Stimulated activated CD4-positive, alpha-beta T cell treated with anti-CD3 and anti-CD28 coated beads, Interleukin-15, amount 100 ng/mL, for 1 hour (primary cell): ENCODE measurements at places on chromosomes 1 and 21.

DNA sequence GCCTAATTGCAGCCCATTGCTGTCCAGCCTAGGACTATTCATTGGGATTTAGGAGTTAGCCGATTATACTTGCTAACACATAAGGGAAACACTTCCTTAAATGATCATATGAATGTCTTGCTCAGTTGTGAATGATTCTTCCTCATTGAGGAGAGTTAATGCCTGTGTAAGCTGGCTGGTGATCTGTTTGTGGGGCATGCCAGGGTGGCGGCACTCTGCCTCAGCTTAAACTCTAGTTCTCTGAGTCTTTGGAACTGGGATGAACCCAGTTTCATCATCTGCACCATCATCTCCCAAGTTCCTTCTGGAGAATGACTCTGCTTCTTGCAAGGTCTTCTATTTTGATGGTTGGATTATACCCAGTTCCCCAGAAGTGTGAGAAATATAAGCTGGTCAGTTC lies 23.9 kb upstream of the SLAMF6 start:
- no peak for DNase-seq

- no peak for DNase-seq
Observed at GRCh38 chr1:85461216-85461918, 3.6 kb downstream of the DDAH1 start.

GRCh38 chr1:177811429-177811828 lies 158.4 kb downstream of the SEC16B start:
- no peak for DNase-seq

DNA sequence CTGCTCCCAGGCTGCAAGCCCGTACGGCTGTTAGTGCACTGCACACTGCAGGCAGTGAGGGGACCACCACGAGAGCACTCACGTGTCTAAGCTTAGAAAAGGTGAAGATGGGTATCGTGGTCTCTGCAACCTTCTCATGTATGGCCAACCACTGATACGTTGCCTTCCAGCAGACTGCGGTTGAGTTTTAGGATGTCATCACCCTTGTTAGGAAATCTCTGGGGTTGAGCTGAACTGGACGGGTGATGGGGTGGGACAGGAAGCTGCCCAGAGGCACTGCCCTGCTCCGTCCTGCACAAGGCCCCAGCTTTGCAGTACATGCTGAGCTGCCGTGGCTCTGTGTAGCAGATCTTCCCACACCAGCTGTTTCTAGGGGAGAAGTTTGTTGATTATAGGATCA lies 43.3 kb downstream of the FAAP20 start:
- no peak for DNase-seq

DNA sequence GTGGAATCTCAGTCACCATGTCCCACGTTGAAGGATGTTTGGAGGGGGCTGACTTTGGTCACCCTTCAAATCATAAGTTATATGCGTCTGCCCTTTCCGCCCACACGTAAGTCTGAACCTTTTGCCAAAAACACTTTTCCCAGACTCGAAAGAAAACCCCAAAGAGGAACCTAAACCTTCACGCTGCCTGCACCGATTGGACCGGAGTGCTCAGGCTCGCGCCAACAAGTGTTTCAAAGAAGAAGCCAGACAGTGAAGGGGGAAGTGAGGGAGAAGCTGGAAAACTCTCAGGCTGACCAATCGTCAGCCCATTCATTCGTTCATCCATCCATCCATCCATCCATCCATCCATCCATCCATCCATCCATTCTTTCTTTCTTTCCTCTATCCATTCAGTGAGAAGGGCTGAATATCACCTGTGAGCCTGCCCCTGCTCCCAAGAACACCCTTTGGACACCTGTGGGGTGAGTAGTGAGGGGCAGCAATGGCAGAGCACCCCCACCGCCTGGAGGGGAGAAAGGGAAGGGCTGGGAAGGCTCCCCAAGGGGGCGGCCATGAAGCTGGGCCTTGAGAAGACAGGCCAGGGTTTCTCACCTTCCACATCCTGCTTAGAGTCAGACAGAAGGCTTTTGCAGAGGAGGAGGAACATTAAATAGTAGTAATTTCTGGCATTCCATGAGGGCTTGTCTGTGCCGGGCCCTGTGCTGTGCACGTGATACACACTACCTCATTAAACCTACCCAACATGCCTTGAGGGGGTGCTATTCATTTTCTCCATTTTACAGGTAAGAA lies 27.1 kb upstream of the RUNX3 start:
- DNase-seq = no peak

DNA sequence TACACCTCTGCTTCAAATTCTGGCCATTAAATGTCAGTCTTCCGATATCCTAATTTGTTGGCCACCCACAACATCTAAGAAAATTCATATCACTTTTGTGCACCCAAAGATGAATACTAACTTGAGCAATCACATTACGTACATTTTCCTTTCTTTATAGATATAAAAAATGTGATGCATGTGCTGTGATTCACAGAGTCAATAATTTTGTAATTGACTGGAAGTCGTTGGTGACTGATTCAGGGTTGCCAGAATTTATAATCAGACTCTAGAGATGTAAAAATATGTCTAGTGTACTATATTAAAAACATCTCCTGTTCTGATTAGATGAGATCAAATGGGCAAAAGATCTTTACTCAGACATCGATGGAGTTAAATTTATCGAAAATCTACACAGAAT lies 150.0 kb upstream of the KCTD3 start:
- no peak for DNase-seq

GRCh38 chr1:100581096-100581705 lies 43.3 kb downstream of the GPR88 start:
- DNase-seq = no peak

GRCh38 chr1:25245809-25246599 lies 1.2 kb downstream of the RSRP1 start:
- no peak for DNase-seq

DNA sequence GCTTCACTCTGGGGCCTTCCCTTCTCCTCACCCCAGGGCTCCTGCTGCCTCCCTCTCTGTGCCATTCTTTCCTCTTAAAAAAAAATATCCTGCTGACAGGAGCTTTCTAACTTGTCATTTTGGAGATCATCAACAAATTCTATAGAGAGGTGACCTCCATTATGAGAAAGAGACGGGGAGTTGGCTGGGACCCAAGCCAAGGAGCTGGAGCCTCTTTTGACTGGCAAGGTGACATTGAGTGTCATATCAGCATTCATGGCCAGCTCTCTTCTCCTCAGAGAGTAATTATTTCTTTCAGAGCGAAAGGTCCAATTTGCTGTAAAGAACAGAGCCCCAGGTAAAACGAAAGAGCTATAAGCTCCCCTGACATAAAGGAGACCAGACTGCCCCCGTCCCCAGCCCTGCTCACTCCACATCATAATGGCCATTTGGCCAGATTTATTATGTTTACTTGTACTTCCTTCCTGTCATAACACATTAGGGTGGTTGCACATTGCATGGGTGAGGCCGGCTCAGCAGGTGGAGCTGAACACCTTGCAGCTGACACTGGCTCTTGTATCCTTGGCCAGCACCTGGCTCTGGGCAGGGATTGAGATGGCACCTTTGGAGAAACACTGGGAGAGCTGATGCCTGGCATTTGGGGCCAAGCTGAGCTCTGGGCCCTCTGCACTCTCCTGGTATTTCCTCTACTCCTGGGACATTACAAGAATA lies 404.0 kb upstream of the VAMP3 start:
- no peak for DNase-seq

GRCh38 chr1:51520700-51521248 lies 1.7 kb upstream of the EPS15 start:
- no peak for DNase-seq

DNA sequence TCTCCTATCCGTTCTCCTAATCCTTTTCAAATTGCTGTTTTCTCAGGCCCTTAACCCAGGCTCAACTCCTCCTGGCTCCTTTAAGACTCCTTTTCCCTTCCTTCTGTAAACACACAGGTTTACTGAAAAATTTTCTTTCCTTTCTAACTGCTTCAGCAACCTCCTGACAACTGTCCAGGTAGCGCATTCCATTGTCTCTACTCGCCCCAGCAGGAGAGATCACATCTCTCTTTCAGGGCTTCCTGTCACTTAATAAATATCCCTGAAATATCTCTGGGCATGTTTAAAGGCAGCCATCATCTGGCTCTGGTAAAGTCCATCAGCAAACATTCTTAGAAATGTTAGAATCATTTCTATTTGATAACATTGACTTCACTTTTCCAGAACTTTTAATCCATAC lies 211.2 kb upstream of the PTBP2 start:
- no peak for DNase-seq

- DNase-seq = no peak
Observed at GRCh38 chr1:224432672-224433040, 1.9 kb downstream of the WDR26 start.

DNA sequence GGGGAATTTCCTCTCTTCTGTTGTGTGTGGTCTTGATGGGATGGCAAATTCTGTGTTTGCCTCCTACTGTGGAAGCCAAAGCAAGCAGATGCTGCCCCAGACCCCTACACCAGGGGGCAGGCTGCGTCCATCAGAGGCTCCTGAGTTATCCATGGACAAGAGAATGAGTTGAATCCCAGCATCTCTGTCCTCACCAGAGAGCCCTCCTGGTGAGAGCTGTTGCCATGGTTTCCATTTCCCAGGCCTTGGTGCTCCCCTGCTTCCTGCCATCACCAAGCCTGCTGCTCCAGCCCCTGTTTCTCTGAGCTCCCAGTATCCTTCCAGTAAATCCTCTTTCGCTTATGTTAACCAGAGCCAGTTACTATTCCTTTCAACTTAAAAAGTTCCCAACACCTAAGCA lies 20.4 kb upstream of the GNG12 start:
- DNase-seq = no peak

DNA sequence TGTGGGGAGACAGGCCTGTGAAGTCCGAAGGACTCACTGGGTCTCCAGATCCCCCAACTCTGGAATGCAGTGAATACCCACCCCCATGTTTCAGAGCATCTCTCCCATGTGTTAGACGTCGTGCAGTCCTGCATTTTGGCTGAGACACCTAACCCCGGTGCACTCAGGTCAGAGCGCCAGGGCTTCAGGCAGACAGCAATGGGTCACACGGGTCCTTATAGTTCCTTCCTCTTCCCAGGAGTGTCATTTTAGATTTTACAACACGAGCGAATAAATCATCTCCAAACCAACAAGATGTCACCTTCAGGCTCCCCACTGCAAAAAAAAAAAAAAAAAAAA lies 5.1 kb downstream of the PRRX1 start:
- DNase-seq = no peak

GRCh38 chr1:231233735-231234417 lies 7.1 kb upstream of the GNPAT start:
- DNase-seq = no peak

DNA sequence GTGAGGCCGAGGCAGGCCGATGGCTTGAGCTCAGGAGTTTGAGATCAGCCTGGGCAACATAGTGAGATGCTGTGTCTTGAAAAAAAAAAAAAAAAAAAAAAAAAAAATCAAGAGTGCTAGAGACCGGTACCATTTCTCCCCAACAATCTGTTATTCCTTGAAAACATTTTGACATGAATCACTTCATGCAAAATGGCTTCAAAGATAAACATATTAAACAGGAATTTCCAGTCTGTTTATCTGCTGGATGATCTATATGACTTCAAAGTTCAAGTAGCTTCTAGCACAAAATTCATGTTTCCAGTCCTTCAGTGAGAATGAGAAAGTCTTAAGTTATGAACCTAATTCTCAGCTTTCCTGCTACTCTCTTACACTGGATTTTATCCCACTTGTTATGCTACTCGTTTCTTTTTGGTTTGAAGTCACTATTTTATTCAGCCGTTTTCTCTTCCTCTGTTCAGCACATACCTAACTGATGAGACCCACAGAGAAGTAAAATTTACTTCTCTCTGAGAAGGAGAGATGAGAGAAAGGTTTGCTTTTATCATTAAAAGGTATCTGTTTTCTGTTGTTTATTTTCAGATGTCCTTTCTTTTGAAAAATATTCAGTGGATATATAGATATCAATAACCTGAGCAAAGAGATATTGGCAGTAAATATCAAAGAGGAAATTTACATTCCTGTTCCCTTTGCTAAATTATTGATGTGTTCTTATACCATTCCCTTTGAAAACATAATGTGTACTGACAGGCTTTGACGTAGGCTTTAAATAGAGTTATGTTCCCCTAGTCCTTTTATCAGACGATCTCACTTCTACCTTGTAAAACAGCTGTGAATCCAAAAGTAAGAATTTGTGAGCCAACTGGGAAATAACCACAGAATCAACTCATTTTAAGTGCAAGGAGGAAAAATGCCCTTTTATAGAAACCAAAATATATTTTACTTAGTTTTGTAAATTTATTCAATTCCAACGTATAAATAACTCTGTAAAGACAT lies 38.2 kb downstream of the CD46 start:
- DNase-seq = no peak

GRCh38 chr1:248589334-248589733 lies 8.2 kb downstream of the OR2T10 start:
- DNase-seq = no peak

DNA sequence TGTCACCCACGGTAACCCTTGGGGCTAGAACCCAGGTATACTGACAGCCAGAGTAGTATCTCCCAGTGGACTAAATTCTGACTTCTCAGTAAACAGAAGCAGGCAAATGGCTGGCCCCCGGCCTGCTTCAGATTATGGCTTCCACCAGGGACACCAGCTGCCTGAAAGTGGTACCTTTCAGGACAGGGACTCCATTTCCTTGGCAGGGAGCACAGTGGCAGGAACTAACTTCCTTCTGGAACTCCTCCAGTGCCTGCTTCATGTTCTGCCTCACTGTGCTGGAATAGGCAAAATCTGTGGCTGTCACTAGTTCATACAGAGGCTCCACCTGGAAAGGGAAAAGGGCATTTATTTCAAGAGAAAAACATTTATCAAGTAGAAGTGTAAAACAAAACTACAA lies 32.7 kb downstream of the C8B start:
- no peak for DNase-seq

DNA sequence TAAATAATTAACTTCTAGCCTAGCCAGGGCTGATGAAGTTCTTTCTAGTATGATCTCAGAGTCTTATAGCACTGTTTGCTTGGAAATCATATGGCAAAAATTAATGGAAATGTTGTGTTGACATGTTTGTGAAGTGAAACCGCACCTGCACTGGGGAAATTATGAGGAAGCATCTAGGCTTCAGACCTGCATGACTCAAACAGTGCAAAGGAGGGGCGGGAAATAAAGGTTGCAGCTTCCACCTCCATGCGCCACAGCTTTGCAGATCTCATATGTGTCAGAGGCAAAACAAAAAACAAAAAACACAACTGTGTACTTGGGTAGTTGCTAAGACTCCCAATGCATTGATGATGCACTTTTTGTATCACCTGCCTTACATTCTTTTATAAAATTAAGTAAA lies 1080.6 kb downstream of the PLA2G4A start:
- no peak for DNase-seq
